ENCODE measurements at places on chromosomes 6 and 20.

DNA sequence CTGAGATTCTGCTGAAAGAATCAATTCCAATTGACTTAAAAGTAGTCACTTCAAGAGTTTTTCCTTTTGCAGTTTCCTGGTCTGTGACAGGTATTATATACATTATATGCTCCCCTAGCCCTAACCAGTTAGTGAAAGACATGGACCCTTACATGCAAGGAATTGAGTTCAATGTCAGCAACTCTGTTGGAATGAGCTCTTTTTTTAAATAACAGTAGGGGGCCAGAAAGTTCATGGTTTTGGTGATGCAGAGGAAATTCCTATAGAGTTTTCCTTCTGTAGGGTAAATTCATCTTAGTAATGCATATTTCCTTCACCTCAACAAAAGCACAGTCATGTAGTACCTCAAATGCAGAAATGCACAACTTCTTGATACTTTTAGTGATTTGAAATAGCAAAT is 172.2 kb downstream of the KIF6 start:
- DNase-seq = no peak

GRCh38 chr6:164195942-164196281 is 781.4 kb downstream of the QKI start:
- no peak for DNase-seq

- peak; percentile 11 for DNase-seq
These were observed 56.9 kb upstream of the CD2AP start for GRCh38 chr6:47420394-47421371.

DNA sequence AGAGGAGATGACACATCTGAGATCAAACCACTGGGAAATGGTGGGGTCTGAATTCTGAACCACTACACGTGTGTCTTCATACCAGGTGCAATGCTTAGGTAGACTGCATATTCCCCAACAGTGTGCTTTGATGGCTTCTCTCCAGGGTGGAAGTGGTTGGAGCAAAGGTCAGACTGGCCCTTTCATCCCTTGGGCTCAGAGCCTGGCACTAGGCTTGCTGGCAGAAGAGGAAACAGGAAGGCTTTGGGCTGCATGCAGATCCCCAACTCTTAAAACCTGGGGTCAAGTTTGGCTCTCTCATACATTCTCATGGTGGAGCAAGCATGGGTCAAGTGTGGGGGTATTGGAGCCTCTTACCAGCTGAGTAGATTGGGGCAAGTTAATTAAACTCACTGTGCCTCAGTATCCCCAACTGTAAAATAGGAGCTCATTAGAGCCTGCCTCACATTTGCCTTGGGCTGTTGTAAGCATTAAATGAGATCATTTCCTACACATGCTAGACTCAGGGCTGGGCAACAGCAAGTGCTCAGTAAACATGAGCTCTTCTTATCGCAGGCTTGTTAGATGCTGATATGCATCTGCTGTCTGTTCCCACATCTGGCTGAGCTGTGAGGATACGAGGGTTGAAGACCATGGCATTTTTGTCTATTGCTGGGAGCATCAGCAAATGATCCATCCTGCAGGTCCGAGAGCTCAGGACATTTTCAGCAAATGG is 51.6 kb upstream of the FAM83D start:
- no peak for DNase-seq

- DNase-seq = no peak
These were observed 65.1 kb downstream of the ALDH8A1 start for GRCh38 chr6:134884752-134885151.

GRCh38 chr6:140480852-140481251 is 1106.4 kb upstream of the CITED2 start:
- DNase-seq = peak; percentile 47

DNA sequence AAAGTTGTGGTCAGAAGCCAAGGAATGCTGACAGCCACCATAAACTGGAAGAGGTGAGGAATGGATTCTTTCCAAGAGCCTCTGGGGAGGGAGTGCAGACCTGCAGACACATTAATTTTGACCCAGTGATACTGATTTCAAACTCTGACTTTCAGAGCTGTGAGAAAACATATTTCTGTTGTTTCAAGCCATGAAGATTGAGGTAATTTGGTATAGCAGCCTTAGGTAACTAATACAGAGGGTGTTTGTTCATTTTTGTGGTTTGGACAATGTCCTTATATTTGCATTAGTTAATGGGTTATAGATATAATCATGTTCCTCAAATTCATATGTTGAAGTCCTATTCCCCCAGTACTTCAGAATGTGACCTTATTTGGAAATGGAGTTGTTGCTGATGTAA is 85.4 kb upstream of the GTSF1L start:
- no peak for DNase-seq

GRCh38 chr6:23091795-23092194 is 522.4 kb downstream of the HDGFL1 start:
- DNase-seq = peak; percentile 65

GRCh38 chr20:31685853-31686643 is 36.6 kb downstream of the BCL2L1 start:
- no peak for DNase-seq

DNA sequence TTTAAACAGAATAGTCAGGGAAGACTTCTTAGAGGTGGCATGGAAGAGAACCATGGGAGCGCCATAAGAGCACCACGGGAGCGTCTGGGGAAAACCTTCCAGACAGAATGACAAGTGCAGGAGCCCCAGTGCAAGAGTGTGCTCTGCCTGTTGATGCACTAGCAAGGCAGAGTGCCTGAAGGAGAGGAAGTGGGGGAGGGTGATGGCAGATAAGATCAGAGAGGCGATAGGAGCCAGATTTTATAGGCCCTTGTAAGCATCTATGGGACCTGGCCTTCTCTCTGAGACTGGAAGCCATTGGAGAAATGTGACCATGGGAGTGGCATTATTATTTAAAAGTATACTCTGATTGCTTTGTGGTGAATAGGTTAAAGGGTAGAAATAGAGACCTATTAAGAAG is 13.1 kb downstream of the FUCA2 start:
- DNase-seq = no peak

DNA sequence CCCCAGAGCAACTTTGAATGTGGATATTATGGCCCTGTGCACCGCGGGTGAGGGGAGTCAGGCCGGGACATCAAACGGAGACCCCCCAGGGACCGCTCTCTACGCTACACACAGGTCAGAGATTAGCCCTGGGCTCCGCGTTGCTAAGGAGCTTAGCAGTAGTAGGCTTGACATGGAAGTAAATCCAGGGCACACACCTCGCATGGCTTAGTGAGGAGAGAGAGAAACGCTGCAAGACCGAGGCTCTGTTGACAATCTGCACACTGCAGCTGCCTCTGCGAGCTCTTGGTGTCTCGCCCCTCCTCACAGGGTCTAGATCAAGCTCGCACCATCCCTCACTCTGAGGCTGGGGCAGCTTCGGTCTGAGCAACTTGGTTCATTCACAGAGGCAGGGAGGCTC is 116.1 kb upstream of the CDH4 start:
- DNase-seq = no peak

DNA sequence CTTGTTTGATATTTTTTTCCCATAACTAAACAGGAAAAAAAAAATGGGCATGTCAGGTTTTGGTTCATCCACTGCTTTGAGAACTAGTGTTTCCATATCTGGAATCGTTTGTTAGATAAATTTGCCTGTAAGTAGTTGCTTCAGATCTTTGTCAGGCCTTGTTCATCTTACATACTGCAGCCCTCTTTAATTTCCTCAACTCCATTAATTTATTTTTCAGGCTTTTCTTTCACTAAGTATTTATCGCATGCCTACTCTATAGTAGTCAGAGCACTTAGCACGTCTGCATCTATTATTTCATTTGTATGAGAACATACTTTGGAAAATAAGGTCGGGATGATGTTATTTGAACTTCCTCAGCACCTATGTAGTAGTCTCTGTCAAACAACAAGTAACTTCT is 80.9 kb downstream of the CAP2 start:
- DNase-seq = no peak

DNA sequence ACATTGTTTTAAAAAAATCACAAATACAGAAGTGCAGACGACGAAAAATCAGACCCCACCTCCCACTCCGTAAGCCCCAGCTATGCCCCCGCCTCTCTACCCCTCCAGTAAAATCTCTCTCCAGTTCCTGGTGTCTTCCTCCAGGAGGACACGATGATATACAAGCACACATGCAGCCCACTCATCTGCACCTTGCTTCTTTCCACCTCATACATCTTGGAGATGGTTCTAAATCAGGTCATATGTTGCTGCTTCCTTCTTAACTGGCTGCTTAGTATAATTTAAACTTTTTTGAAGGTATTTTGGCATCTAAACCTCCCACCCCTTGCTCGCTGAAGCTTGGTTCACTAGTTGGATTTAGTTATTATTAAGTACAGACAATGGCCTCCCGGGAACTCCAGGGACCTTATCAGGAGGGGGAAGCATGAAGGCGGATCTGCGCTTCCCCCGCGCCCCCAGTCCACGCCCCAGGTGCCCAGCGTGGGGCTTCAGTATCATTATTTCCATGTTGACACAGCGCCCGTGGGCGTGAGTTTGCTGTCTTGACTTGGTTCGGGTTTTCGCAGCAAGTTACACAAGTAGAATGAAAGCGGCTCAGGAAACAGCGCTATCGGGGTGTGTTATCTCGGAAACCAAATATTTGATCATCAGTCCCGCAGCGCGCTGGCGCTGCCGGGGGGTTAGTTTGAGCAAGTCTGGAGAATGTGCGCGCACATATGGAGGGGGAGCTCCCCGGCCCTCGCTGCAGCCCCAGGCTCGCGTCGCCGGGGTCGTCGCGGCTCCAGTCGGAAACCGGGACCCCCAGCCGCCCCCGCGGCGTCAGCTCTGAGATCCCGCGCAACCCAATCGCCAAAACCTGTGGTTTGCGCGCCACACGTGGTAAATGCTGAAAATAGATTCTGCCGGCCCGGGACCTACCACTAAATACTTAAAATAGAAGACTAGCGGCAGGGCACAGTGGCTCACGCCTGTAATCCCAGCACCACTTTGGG is 2.3 kb downstream of the BMP7 start:
- no peak for DNase-seq

- no peak for DNase-seq
These were observed 21.2 kb downstream of the RAMACL start for GRCh38 chr6:166565084-166565967.

DNA sequence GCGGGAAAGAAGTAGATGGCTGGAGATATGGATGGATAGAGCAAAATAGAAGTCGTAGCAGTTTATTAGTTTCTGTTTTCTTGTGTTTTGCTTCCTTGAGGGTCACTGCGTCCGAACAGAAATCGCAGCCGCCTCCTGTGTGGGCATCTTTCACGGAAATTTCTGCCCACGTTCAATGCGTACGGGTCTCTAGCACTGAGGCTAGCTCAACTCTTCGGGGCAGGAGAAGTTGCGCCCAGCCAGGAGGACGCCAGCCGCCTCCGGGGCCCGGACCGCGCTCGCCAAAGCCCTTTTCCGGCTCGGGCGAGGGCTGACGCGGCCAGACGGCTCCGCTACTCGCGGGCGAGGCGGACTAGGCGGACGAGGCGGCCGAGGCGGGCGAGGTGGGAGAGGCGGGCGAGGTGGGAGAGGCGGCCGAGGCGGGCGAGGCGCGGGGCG is 814 bp downstream of the TFAP2B start:
- no peak for DNase-seq

DNA sequence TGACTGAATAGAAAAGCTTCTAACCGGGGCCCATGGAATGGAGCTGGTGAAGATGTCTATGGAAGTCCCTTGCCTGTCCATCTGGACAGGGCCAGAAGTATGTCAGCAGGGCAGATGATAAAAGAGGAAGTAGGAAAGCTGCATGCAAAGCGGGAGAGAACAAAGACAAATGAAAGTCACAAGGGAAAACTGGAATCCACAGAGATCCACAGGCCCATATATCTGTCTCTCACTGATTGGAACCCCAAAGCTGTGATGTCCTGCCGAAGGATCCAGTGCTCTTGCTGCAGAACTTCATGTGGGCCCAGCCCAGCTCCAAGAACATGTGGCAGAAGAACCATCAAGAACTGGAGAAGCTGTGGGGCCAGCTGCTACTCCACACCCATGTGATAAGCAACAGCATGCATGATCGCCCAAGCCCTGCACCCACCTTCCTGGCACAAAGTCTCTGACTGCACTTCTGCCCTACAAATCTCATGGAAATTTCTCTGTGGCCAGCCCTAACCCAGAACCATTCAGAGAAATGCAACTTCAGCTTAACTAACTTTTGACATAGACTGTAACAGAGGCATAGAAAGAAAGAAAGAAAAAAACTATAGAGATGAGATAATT is 716.0 kb downstream of the KIF16B start:
- DNase-seq = no peak

DNA sequence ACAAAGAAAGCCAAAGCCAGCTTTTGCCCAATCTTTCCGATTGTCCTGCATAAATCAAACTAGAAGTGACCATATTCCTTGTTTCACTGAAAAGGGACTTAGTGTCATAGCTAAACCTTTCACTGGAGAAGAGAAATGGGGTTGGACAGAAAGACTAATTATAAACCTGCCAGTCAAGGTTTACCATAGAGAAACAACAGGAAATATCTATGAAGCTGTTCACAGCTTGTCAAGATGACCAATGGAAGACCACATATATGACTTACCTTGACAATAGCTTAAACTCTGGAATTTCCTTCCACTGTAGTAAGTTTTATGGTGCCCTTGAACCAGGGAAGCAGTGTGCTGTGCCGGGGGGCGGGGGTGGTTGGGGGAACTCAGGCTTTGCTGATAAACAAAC is 107.7 kb upstream of the PHACTR1 start:
- DNase-seq = no peak

DNA sequence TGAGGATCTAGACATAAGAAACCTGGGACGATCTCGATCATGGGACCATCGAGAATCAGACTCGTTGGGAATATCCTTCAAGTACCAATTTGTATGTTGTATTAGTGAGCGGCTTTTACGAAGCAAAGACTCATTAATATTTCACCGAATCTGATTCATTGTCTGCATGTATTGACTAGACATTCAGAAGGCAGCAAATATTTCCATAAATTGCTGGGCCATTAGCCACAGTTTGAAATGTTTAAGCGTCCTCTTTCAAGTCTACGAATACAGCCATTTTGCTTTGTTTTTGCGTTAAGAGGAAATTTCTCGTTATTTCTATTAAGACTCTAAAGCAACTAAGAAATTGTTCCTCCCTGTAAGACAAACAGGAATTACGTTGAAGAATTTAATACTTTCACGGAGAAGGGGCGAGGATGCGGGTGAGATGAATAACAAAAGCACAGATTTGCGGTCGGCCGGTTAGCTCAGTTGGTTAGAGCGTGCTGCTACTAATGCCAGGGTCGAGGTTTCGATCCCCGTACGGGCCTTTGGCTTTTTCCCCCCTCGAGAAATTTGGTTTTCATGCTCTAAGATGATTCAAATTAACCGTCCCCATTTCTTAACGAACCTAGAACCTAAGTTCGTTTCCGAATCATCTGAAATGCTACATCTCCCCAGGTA is 18.5 kb downstream of the POM121L2 start:
- DNase-seq = peak; percentile 45

DNA sequence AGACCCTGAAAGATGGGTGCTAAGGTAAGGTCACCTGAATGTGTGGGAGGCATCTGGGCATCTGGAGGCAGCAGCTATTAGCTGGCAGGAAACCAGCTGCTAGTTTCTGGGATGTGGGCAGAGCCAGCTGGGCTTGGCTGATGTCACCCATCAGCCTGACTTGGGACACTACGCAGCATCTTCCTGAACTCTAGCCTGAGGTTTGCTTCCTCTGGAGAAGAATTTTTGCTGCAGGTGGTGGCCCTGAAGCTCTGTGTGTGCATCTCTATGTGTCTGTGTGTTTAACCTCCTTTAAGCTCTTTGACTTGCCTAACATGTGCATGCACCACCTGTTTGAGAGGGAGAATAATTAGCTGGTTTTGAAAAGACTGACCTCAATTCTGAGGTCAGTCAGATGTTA is 465.1 kb upstream of the CHD6 start:
- DNase-seq = no peak

GRCh38 chr20:4370851-4371250 is 350.9 kb upstream of the PRND start:
- DNase-seq = no peak
